Transverse colon (tissue), 4 donors: ENCODE measurements at places on chromosomes 4 and X. TPM values are rescaled to one million over a fixed set of nuclear protein-coding genes. Genes with fewer than 3 reads are reported as not detected.

DNA sequence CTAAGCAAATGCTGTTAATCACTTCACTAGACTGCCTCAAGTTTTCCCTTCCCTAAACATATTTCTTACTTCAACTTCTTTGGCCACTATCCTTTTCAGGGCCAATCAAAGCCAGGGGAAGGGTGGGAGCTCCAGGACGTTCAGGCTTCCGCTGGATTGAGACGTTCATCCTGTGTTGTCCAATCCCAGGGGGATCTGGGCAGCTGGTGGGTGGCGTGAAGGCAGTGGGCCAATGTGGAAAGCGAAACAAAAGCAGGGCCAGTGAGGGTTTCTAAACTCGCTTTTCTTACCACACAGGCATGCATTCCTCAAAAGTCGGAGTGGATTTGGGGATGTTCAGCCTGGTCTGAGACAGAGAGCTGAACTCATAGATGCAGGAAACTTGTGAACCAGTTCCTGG lies 7.6 kb downstream of the CXCL13 start:
- no peaks in the 10 kb centered on the region for H3K27me3 ChIP-seq
- no peaks in the 10 kb centered on the region for H3K4me1 ChIP-seq
- no peak overlapping the region for H3K27ac ChIP-seq
- no peak for DNase-seq
- H3K36me3 ChIP-seq, result no peaks in the 10 kb centered on the region

- H3K27ac ChIP-seq, result no peak overlapping the region
- no peak for DNase-seq
- no peaks in the 10 kb centered on the region for H3K4me1 ChIP-seq
- H3K4me3 ChIP-seq, result no peak overlapping the region
- H3K27me3 ChIP-seq, result no peaks in the 10 kb centered on the region
Observed at GRCh38 chrX:30156880-30157560, 58.3 kb upstream of the MAGEB2 start.

DNA sequence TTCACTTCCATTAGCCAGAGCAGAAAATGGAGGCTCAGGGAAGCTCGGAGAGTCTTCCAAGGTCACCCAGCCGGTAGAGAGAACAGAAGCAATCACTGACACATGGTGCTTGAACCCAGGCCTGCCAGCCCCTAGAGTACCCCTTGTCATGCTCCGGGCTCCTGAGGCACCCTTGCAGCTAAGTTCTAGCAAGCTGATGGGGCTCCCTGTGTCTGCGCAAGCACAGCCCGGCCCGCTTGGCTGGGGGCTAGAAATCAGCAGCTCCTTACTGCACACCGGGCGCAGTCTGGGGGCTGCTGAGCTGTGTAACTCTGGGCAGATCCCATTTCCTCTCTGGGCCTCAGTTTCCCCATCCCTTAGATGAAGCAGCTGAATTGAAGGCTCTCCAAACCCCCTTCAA lies 102.1 kb upstream of the PSAPL1 start:
- DNase-seq, result no peak
- H3K36me3 ChIP-seq, result no peaks in the 10 kb centered on the region
- no peaks in the 10 kb centered on the region for H3K4me1 ChIP-seq
- no peaks in the 10 kb centered on the region for H3K27me3 ChIP-seq

- H3K4me1 ChIP-seq, result no peaks in the 10 kb centered on the region
- H3K27ac ChIP-seq, result no peak overlapping the region
- no peak for DNase-seq
- H3K36me3 ChIP-seq, result no peaks in the 10 kb centered on the region
- H3K4me3 ChIP-seq, result no peak overlapping the region
- no peaks in the 10 kb centered on the region for H3K27me3 ChIP-seq
Observed at GRCh38 chr4:52192721-52193135, 141.6 kb downstream of the SPATA18 start.

DNA sequence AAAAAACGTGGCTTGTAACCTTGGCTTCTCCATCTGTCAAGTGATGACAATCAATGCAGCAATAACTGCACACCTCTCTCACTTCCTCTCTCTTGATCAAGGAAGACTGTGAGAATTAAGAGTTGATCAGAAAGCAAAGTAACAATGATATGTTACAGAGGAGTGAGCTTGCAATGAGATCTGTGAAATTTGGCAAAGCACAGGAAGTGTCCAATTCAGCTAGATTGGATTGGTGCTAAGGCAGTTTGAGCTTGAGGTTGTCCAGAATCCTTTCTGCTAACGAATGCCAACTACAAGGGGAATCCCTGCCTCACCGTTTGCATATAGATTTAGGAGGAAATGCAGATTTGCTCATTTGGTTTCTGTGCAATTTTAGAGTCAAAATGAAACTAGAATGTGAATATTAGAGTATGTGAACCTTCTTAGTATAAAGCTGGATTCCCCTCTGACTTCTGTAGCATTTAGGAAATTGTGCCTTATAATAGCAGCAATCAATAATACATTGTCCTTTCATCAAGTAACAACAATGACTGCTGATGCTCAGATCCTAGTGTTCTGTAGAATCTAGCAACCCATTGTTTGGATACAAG lies 346.4 kb downstream of the PTTG2 start:
- H3K36me3 ChIP-seq, result no peaks in the 10 kb centered on the region
- DNase-seq, result no peak
- H3K27me3 ChIP-seq, result no peaks in the 10 kb centered on the region
- no peak overlapping the region for H3K27ac ChIP-seq
- H3K4me3 ChIP-seq, result no peak overlapping the region

- H3K4me3 ChIP-seq, result no peak overlapping the region
- H3K36me3 ChIP-seq, result no peaks in the 10 kb centered on the region
- DNase-seq, result no peak
- H3K27me3 ChIP-seq, result no peaks in the 10 kb centered on the region
- no peak overlapping the region for H3K27ac ChIP-seq
Observed at GRCh38 chr4:32560306-32560705, 1840.1 kb downstream of the PCDH7 start.

DNA sequence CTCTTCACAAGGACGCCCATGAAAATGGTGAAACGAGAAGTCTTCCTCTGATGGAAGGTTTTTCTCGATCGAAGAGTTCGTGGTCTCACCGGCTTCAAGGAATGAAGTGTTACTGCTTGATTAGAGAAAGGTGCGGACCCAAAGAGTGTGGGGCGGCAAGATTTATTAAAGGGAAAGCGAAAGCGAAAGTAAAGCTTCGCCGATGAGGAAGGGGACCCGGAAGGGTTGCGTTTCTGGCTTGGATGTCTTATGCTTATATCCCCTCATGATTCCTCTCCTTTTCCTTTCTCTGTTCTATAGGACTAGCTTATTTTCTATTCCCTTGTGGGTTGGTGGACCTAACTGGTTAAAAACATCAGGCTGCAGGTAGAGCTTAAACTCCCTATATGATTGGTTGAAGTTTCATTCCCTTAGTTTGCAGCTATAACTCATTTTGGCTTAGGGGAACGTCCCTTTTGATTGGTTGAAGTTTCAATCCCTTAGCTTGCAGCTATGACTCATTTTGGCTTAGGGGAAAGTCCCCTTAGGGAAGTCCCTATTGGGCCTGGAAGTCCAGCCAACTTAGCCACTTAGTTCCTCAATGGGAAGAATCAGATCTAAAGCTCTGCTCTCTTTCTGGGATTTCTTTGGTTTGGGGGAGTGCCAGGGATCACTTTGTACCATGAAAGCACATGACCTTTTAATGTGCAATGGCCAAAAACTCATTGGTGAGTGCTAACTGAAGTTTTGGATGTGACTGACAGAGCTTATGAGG lies 1025.0 kb upstream of the PCDH10 start:
- DNase-seq, result no peak
- no peaks in the 10 kb centered on the region for H3K36me3 ChIP-seq

GRCh38 chrX:19750783-19751467 lies 136.5 kb downstream of the SH3KBP1 start:
- H3K27ac ChIP-seq, result no peak overlapping the region
- DNase-seq, result no peak
- no peak overlapping the region for H3K4me3 ChIP-seq
- H3K27me3 ChIP-seq, result no peaks in the 10 kb centered on the region
- no peaks in the 10 kb centered on the region for H3K36me3 ChIP-seq
- H3K4me1 ChIP-seq, result no peaks in the 10 kb centered on the region

The GPR78 gene
- not detected for total RNA-seq

The MED12 gene
- 26.5 TPM for total RNA-seq
